ENCODE measurements at places on chromosomes 7 and 10.

DNA sequence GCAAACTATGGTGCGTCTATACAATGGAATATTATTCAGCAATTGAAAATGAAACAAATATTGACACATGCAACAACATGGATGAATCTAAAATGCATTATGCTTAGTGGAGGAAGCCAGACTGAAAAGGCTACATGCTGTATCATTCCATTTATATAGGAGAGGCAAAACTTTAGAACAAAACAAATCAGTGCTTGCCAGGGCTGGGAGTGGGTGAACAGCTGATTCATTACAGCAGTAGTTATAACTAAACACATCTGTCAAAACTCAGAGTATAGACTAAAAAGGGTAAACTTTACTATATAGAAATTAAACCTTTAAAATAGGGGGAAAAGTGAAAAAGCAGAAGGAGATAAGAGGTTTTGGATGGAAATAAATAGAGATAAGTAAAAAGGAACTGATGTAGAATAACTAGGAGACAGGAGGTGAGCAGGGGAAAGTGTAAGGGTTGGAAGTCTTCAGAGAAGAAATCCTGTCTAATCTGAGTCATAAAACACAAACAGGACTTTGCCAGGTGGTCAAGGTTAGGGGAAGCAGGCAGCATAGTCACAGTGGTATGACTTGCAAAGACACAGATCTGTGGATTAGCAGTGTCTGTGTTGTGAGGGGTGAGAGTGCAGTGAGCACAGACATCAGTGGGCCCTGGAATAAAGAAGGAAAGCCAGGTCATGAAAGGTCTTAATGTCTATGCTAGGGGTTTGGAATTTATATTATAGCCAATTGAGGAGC lies 349.8 kb downstream of the PHTF2 start:
- no peak overlapping the region for H3K4me3 ChIP-seq
- no peak for DNase-seq
- H3K27ac ChIP-seq: peak overlapping the region; percentile 14
- H3K27me3 ChIP-seq: no peaks in the 10 kb centered on the region

DNA sequence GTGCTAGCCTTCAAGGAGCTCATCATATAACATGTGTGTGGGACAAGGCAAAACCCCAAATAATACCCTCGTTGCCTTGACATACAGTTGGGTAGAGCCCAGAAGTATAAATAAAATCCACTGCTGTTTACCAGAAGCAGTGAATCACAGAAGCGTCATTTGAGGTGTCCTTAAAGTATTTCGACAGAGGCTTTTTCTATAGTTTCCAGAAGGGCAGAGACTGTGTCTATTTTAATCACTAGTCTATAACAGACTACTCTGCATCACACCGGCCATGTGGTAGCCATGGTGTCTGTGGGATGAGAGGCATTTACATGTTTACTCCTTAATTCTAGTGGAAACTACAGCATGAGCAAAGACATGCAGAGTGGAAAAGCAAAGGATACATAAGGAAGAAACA lies 131.3 kb downstream of the CTTNBP2 start:
- no peaks in the 10 kb centered on the region for H3K27me3 ChIP-seq
- H3K4me1 ChIP-seq: no peaks in the 10 kb centered on the region
- no peak for DNase-seq
- no peaks in the 10 kb centered on the region for H3K36me3 ChIP-seq

GRCh38 chr10:132684164-132684891 lies 101.6 kb downstream of the NKX6-2 start:
- peaks cover 21% of the 10 kb centered on the region for H3K4me1 ChIP-seq
- peak overlapping the region; percentile 77 for H3K27ac ChIP-seq
- peaks cover 24% of the 10 kb centered on the region for H3K36me3 ChIP-seq
- peak; percentile 50 for DNase-seq
- peak overlapping the region; percentile 47 for H3K4me3 ChIP-seq

GRCh38 chr10:6507311-6507710 lies 72.8 kb downstream of the PRKCQ start:
- DNase-seq: no peak
- H3K36me3 ChIP-seq: no peaks in the 10 kb centered on the region
- H3K4me1 ChIP-seq: no peaks in the 10 kb centered on the region

DNA sequence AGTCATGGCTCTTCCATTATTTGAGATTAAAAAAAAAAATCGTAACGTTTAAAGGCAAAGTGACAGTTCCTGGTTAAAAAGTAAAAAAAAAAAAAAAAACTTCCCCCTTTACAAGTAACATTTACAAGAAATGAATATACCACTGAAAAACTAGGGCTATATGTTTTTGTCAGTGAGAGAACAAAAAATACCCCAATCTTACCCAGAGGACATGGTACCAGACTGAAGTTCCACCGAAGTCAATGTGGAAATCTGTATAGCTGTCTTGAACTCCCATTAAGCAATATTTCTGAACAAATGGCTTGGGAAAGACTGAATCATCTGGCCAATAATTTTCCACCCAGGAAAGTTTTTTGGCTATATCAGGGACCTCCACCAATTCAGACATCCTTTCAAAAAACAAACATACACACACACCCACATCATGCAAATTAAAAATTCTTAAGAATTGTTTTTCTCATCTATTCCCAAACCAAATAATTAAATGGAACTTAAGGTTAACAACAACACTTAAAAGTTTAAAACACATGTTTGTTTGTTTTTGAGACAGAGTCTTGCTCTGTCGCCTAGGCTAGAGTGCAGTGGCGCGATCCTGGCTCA lies 50.2 kb downstream of the KDM7A start:
- no peaks in the 10 kb centered on the region for H3K27me3 ChIP-seq
- no peaks in the 10 kb centered on the region for H3K36me3 ChIP-seq
- H3K27ac ChIP-seq: no peak overlapping the region
- H3K4me3 ChIP-seq: no peak overlapping the region

DNA sequence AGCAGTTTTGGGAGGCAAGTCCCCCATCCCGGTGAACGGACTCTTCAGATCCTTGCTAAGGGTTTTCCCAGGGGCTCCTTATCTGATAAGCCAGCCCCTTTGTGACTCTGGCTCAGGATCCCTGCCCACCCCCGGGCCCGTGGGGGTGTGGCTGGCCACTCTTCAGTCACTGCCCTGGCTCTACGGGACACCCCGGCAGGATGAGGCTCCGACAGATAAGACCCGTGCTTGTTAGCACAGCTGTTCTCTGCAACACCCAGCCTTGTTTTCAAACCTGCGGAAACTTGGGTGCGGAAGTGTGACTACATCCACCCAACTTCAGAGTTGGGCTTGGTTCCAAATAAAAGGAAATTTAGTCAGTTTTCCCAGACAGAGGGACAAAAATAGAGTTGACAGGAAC lies 66.7 kb upstream of the PODXL start:
- H3K4me1 ChIP-seq: peaks cover 50% of the 10 kb centered on the region
- no peak for DNase-seq
- no peaks in the 10 kb centered on the region for H3K27me3 ChIP-seq
- no peak overlapping the region for H3K4me3 ChIP-seq
- H3K36me3 ChIP-seq: no peaks in the 10 kb centered on the region

DNA sequence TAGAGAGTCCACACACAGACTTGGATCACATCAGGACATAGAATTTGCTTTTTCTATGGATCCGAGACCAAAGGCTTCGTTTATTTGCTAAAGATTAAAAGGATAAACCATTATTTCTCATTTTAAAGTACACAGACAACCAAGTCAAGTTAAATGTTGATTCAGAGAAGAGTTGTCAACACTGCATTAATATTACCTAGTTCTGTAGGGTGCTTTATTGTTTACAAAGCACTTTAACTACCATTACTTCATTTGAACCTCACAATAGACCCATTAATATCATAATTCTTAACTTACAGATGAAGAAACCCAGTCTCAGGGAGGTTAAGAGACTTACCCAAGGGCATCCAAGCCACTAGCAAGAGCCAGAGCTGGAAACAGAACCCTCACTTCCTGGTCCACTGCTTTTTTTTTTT lies 43.2 kb upstream of the GSAP start:
- peaks cover 64% of the 10 kb centered on the region for H3K4me1 ChIP-seq
- no peaks in the 10 kb centered on the region for H3K36me3 ChIP-seq
- DNase-seq: no peak
- no peaks in the 10 kb centered on the region for H3K27me3 ChIP-seq
- H3K27ac ChIP-seq: no peak overlapping the region
- H3K4me3 ChIP-seq: no peak overlapping the region

- H3K27ac ChIP-seq: no peak overlapping the region
- peaks cover 28% of the 10 kb centered on the region for H3K36me3 ChIP-seq
- peaks cover 28% of the 10 kb centered on the region for H3K4me1 ChIP-seq
Measured at GRCh38 chr10:111037858-111038257, 39.0 kb upstream of the ADRA2A start.

- DNase-seq: no peak
- H3K27ac ChIP-seq: no peak overlapping the region
- H3K27me3 ChIP-seq: no peaks in the 10 kb centered on the region
- H3K36me3 ChIP-seq: no peaks in the 10 kb centered on the region
- H3K4me3 ChIP-seq: no peak overlapping the region
Measured at GRCh38 chr7:111531993-111532392, 30.3 kb downstream of the IMMP2L start.

DNA sequence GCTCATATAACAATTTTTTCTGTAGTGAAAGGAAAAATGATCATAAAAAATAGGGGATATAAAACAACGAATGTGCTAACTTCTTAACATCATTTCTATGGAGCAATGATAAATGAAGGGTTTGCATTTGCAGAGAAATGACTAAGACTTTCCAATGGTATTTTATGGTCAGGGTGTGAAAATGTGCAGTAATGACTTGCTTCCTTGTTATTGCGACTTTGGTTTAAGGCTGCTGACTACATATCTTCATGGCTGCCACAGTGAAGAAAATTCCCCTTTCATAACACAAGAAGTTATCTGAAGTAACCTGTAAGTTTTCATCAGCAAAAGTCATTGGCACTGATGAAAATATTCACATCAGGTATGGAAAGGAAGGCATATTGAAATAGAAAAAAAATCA lies 166.1 kb upstream of the NRG3 start:
- no peak overlapping the region for H3K27ac ChIP-seq
- no peaks in the 10 kb centered on the region for H3K27me3 ChIP-seq
- no peak for DNase-seq
- no peak overlapping the region for H3K4me3 ChIP-seq
- no peaks in the 10 kb centered on the region for H3K36me3 ChIP-seq

All from HFFc6 (cell line).